ENCODE measurements at places on chromosomes 1 and 21.

GRCh38 chr1:210342986-210343780 is 14.5 kb downstream of the HHAT start:
- DNase-seq = no peak

- no peak for DNase-seq
These were observed 258.4 kb downstream of the HLX start for GRCh38 chr1:221137666-221138065.

DNA sequence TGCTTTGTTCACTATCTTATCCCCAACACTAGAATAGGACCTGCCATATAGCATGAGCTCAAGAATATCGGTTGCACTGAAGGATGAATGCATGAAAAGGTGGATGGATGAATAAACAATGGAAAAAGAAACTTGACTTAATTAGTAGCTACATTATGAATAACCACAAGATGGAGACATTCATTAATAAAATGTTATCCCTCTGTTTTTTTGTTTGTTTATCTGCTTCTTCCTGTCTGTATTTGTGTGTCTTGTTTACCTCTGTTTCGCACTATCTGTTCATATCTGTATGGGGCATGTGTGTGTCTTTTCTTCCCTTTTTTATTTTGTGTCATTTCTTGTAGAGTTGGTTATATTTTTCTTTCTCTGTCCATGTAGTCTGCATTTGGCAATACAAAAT is 1.1 kb upstream of the OR14I1 start:
- DNase-seq = peak; percentile 59

DNA sequence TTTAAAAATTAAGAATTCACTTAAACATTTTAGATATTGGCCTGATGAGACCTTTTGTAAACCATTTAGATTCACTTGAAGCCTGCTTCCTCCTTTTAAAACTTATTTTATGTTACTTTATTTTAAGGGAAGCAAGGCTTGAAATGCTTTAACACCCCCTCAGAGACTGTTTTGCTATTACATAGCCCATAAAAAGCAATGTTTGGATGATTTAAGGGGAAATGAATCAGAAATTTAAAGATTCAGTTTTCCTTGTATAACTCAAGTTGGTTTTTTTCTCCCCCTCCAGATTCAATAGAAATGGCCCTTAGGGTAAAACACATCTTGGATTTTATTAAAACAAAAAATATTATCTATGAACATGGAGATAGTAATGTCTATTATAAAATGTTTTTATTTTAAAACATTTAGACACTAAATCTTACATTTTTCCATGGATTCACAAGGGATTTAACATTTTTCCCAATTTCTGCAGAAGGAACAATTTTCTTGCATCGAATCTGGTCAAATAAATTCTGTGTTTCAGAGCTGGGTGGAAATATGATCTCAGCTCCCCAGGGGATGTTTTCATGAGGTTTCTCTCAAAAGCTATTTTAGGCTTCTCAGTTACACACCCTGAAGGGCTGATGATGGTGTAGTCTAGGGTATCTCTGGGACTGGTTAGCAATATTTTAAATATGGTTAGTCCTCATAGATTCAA is 69.3 kb upstream of the WARS2 start:
- no peak for DNase-seq

DNA sequence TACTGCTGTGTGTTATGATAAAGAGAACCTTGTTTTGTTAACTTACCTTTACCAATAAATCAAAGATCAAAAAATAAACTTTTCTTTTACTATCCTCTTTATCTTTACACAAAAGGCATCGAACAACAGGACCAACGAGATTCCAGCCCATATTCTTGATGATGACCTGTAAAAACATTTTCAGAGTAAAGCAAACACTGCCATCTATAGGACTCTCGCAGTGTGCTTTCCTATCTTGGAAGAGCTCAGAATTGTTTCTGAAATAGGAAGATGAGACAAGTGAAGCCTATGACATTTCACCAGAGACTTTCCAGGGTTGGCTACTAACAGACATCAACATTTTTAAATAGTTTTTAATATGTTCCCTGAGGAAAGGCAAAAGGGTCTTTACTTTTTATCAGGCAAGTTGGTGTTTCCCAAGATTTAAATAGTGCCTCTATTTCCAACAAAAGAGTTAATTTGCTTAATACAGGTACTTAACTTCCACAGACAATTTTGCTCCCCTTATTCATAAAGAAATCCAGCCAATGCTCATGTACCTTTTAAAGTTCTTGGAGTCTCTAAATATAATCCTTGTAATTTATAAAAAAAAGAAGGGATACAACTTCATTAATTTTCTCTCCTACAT is 7.3 kb downstream of the GLMN start:
- peak; percentile 80 for DNase-seq

GRCh38 chr1:92944901-92945747 is 16.1 kb downstream of the DIPK1A start:
- no peak for DNase-seq

GRCh38 chr1:169946206-169946605 is 52.5 kb upstream of the SCYL3 start:
- no peak for DNase-seq

- DNase-seq = no peak
These were observed 4.2 kb downstream of the ELAPOR1 start for GRCh38 chr1:109118089-109118488.

DNA sequence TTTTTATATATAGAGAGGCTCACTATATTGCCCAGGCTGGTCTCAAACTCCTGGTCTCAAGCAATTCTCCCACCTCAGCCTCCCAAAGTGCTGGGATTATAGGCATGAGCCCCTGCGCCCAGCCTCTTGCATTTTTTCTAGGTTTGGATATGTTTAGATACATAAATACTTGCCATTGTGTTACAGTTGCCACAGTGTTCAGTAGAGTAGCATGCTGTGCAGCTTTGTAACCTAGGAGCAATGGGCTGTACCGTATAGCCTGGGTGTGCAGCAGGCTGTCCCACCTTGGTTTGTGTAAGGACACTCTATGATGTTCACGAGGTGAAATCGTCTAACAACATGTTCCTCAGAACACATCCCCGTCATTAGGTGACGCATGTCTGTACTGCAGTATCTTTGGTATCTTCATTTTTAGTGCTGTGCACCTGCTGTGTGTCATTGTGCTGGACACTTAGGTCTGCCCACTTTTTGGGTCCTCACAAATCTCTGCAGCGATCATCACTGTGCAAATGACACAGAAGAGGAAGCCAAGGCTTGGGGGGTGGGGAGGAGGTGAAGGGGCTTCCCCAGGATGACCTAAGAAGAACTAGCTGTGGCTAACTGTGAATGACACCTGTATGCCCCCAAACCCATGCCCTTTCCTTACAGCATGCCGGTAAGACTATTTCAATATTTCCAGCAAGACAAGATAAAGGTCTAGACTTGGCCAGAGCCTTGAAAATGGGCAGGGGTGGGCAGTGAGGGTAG is 44.5 kb downstream of the SDC3 start:
- no peak for DNase-seq

DNA sequence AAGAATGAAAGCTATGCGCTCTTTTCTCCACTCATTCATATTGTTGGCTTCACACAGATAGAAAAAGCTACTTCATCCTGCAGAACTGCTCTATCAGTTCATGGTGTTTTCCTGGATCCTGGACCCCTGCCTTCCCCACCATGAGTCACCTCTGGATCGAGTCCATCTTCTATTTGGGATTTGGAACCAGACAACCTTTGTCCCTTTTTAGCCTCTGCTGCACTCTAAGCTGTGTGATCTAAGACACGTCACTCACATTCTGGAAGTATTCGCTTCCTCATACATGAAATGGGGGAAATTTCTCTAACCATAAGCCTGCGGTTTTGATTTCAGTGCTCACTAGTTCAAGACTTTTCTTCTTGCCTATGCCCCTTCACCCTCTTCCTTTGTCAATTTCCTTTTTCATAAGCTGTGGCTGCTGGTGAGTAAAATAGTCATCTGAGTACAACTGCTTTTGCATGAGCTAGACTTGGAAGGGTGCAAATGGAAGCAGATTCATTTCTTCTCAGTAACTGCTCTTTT is 14.1 kb upstream of the DEGS1 start:
- DNase-seq = peak; percentile 71

DNA sequence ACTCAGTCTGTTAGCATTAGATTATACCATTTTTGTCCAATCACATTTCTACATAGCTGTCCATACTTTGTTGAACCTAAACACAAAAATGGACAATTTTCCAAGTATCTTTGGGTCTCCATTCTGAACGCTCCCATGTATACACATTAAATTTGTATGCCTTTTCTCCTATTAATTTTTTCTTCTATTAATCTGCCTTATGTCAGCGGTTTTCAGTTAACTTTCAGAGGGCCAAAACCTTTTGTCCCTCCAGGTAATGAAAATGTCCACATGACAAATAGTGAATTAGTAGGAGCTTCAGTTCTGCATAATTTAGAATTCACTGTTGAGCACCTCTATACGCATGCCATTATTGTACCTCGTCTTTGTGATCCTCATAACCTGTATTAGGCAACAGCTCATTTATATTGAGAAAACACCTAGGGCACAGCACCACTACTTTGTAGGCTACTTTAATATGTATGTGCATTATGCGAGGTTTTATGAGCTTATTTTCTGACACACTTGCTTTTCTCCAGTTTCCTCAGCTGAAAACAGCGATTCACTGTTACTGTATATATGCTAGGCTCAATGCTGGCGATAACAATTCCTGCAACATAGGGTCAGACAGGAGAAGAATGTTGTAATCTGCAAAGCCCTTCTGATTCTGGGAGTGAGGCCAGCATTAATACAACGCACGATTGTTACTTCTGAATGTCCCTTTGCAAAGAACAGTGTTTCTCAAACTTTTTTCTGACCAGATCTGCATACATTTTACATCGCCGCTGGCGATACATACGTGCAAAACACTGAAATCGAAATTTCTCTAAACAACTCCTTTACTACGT is 1.1 kb upstream of the ABCD3 start:
- peak; percentile 68 for DNase-seq

DNA sequence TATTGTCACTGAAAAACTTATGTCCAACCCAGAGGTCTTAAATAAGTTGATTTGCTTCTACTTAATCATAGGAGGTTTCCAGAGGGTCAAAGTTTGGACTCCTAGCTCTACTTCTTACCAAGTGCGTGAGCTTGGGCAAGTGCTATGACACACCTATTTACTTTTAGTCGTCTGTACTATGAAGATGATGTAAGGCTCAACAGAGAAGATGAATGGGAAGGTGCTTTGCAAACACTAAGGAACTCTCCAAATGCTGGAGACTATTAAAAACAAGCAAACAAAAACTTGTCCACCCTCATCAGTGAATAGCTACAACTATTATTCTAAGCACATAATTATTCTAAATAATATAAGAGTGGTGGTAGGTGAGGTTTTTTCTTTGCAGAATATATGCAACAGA is 232.3 kb upstream of the USP24 start:
- no peak for DNase-seq

- DNase-seq = no peak
These were observed 239.3 kb downstream of the NPHP4 start for GRCh38 chr1:5752746-5753548.

DNA sequence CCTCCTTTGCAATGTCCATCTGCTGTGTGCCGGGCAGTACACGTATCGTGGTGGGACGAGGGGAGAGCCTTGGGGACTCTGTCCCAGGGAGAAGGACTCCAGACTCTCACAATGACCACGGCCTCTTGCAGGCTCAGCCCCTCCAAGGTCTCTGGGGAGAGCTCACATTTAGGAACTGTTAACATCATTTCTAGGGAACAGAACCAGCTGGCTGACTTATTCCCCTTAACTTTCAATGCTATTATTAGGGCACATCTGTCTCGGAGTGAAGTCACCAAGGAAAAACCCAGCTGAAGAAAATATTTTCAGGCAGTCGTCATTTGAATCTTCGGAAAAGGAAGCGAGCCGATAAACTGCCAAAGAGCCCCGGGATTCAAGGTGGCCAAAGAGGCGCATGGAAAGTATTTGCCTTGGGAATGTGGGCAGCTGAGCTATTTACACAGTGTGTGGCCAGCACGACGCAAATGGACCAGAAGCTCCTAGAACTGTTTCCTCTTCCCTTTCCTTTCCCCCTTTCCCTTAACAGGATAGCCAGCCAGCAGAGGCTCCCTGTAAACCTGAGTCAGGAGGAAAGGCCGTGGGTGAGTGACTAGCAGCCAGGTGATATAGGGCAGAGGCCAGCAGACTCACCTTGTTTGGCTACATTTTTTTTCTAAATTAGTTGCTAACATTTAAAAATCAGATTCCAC is 74.5 kb downstream of the ITPKB start:
- DNase-seq = no peak

GRCh38 chr1:117262976-117263375 is 52.2 kb upstream of the VTCN1 start:
- DNase-seq = no peak

- DNase-seq = no peak
These were observed 2.4 kb downstream of the GREM2 start for GRCh38 chr1:240609527-240610060.

- DNase-seq = no peak
These were observed 182.4 kb upstream of the UBE2U start for GRCh38 chr1:64021066-64021465.

- DNase-seq = no peak
These were observed 98.1 kb downstream of the SEC16B start for GRCh38 chr1:177871613-177872307.

DNA sequence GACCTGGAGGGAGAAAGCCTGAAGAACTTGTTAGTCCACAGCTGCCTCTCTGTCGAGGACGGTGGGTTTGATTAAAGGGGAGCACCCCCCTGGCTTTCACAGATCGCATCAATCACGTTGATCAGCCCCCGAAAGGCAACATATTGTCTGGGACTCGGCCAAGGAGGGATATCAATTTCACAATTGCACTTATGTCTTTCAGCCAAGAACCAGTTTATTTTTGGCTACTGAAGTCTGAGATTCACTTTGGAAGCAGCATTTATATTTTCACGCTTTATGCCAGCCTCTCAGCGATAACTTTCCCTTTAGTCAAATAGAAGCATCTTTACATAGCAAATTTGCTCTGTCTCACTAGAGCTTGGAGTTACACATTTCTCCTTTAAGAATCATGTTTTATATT is 253.2 kb upstream of the RRP15 start:
- DNase-seq = no peak

- DNase-seq = no peak
These were observed 40.5 kb downstream of the AMY1C start for GRCh38 chr1:103790172-103790571.

GRCh38 chr1:82227306-82228095 is 426.8 kb downstream of the ADGRL2 start:
- DNase-seq = peak; percentile 8

DNA sequence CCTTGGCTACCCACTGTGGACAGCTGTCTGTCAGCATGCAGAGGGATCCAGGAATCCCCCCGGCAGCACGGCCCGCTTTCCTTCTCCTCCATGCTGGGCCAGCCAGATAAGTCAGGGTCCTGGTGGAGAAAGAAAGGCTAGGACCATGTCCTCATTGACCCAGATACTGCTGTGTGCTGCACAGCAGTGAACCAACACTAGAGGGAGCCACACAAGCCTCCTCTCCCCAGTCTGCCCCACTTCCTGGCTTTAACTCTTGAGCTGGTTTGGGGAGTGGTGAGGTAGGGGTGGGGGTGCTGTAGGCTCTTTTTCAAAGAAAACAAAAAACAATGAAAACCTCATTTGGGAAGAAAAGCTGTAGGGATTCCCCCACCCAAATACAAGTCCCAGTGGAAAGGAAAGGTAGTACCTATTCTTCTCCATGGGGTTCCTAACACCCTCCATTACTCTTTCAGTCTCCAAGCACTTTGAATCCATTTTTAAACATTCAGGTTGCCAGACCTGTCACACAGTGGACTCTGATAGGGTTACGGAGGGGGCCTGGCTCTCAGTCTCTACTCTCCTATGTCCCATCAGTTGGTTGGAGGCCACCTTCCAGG is 84.9 kb upstream of the CD1D start:
- DNase-seq = peak; percentile 29

All from OCI-M1 (cell line).